ENCODE measurements at places on chromosomes 13 and 19. TPM values are rescaled to one million over a fixed set of nuclear protein-coding genes. Genes with fewer than 3 reads are reported as not detected.
A peak's percentile ranks its signal among the peaks of the same experiment; 100 is the strongest.

The CD70 gene
- total RNA-seq, result not detected

The TEAD2 gene
- total RNA-seq, result 17.8 TPM

The RINL gene
- 3.8 TPM for total RNA-seq

The PRR36 gene
- total RNA-seq, result not detected

The NXNL1 gene
- not detected for total RNA-seq

The RNASEH2B gene
- 43.2 TPM for total RNA-seq

The KLK7 gene
- total RNA-seq, result not detected

The GRIN2D gene
- 0.37 TPM for total RNA-seq

DNA sequence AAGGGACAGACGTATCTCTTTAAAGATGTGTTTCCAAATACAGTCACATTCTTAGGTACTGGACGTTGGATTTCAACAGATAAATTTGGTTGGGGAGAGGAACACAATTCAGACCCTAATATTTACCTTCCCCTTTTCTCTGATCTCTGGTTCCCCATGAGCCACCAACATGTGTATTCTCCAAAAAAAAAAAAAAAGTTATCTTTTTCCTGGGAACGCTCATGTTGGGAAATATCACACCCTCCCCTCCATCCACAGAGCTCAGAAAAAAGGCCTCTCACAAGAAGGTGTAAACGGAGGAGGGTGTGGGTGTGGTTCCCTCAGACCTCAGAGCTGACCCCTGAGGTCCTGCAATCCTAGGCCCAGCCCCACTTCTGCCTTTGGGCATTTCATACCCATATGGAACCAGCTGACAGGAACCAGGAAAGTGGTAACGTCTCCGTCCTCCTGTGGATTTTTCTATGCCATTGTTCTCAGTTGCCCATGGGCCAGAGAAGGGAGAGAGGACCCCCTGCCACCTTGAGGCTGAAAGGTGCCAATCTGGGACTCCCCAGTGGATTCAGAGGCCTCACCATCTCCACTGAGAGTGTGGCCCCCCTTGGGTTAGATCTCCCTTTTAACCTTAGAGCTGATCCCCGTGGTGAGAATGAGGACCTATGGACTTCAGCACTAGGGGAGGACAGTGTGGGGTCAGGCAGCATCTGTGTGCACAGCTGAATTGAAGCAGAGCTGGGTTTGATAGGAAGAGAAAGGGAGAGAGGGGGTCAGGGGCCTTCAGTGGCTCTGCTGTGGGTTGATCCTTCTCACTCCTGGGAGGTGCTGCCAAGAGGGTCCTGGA lies 8.4 kb upstream of the SIGLEC12 start:
- DNase-seq, result no peak

GRCh38 chr19:1417681-1418495 lies 10.5 kb downstream of the DAZAP1 start:
- DNase-seq, result peak; percentile 59

- DNase-seq, result no peak
Observed at GRCh38 chr19:39971380-39972035, 543 bp downstream of the PSMC4 start.

GRCh38 chr13:93558637-93559036 lies 332.0 kb downstream of the GPC6 start:
- DNase-seq, result no peak

- no peak for DNase-seq
Observed at GRCh38 chr13:24253520-24254145, 55.7 kb upstream of the C1QTNF9 start.

DNA sequence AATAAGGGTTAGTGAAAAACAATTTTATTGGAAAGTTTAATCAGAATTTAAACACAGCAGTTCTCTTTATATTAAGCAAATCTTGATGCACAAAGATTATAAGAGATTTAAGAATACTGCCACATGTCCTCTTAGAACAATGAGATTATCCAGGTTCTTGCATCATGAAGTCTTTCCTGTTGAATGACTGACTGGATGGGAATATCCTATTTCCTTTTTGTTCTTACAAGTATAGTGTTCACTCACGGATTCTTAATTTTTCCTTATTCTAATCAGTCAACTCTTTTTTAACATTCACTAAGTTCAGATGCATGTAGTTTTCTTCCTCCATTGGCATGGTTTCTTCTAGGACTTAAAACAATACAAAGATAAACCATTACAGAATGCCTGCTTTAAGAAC lies 10.1 kb downstream of the URI1 start:
- DNase-seq, result no peak

DNA sequence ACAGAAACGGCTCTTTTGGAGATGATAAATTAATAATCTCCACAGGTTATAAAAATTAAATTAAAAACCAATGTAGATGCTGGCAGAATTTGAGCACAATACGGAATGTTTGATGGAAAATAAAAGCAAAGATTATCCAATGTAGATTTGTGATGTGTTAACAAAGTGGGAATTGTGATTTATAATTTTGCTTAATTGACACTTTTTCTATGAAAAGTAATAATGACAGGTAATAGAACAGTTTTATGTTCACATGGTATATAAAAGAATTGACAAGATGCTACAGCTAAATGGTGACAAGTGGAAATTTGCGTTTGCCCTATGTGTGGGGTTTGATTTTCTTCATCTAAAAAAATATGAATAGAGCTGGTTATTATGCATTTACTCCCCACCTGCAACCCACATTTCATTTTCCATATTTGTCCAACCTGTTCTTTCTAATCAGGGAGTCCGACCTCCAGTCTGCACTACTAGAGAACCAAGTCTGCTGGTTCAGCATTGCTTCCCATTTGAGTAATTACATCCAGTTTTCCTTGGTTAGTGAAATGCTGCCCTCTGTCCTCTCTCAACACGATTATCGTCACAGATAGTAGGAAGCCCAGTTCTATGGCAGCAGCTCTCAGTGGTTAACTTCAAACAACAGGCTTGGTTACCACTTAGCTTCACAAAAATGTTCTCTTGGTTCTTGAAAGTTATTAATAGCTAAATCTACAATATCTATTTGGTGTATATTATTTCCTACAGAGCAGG lies 61.4 kb upstream of the SLITRK1 start:
- DNase-seq, result no peak

DNA sequence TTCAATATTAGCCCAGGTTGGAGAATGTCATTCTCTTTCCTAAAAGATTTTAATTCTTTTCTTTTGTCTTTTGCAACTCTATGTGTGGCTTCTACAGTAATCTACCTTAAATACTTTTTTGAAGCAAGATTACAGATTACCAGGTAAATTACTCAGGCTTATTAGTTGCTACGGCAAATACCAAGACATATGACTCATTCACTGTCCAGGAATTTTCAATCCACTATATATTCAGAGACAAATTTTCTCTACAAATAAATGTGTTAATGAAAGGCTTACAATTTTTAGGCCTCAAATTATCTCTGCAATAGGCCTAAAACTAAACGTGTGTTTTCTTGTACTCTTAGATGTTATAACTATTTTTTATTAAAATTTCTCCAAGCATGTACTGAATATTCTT lies 631.3 kb downstream of the DIAPH3 start:
- DNase-seq, result no peak

DNA sequence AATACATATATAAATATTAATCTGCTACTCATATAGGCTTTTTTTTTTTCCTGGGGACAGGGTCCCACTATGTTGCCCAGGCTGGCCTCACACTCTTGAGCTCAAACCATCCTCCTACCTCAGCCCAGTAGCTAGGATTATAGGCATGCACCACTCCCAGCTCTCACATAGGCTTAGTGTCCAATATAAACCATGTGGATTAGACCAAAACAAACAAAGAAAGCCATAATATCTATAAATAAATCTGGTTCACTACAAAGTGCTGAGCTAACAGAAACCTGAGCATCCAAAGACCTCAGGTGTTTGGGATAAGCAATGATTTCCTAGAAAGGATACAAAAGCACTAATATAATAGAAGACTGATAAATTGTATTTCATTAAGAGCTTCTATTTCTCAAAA lies 26.0 kb downstream of the TBC1D4 start:
- no peak for DNase-seq

DNA sequence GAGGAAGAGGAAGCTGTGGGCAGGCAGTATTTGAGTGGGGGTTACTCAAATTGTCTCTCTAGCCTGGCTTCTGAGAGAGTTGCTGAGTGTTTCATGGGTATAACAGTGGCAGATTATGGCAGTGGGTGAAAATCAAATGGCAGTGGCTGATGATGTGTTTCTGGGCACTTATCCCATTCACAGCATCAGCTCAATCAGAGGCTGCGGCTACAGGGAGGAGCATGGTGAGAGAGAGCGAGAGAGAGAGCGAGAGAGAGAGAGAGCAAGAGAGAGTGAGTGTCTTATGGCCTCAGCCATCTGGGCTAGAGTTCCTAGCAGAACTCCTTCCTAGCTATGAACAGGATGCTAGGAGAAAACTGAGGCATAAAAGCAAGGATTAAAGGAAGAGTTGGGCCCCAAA lies 178.9 kb downstream of the OLFM4 start:
- no peak for DNase-seq

GRCh38 chr13:50593207-50593606 lies 250.3 kb downstream of the DLEU7 start:
- DNase-seq, result no peak

GRCh38 chr13:60227158-60227557 lies 63.4 kb upstream of the DIAPH3 start:
- no peak for DNase-seq

DNA sequence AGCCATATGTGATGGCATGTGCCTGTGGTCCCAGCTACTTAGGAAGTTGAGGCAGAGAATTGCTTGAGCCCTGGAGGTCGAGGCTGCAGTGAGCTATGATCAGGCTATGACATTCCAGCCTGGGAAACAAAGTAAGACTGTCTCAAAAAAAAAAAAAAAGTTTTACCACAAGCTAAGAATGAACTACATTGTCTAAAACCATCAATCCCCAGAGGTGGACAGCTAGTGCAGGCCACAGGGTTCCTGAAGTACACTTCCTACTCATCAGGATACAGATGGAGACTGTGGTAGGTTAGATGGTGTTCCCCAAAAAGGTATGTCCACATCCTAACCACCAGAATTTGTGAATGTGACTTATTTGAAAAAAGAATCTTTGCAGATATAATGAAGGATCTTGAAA lies 63.5 kb upstream of the DOCK9 start:
- no peak for DNase-seq

- no peak for DNase-seq
Observed at GRCh38 chr13:65966991-65967451, 1263.1 kb downstream of the PCDH9 start.

GRCh38 chr19:33416307-33417215 lies 43.1 kb downstream of the CEBPG start:
- peak; percentile 84 for DNase-seq

- DNase-seq, result no peak
Observed at GRCh38 chr13:111359930-111360329, 39.5 kb downstream of the TEX29 start.

GRCh38 chr13:51539887-51540286 lies 44.4 kb upstream of the WDFY2 start:
- no peak for DNase-seq

- no peak for DNase-seq
Observed at GRCh38 chr13:21475115-21475514, 16.0 kb upstream of the ZDHHC20 start.

GRCh38 chr19:18421371-18421959 lies 2.3 kb downstream of the SSBP4 start:
- no peak for DNase-seq

DNA sequence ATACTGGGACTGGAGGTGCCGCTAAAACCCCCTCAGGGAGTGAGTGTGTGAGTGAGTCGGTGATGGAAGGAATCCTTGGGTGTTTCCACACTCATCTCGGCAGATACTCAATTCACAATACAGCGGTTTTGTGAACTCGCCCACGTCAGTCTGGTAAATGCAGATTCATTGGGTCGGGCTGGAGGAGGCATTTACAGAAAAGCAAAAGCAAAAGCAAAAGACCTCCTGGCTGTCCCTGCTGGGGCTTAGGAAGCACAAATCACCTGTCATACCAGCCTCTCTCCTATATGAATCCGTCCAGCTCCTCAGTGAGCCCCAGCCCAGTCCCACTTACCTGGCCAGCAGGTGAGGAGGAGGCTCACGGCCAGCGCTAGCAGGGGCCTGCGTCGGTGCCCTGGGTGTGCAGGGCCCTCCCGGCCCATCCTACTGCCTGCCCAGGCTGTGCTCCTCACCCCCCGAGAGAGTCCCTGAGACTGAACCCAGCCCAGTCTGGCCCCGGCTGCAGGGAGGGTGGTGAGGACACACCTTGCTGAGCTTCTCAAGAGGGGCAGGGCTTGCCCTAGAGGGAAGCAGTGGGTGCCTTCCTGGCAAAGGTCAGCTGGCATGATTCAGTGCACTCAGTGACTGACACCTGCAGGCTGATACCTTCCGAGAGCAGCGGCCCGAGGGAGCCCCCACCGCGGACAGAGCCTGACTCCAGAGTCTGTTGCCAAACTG lies at the start of gene MUC16:
Gene MUC16, minus strand, starts transcription at position 475 of the 717 bp plus-strand sequence.
- DNase-seq, result peak; percentile 6

DNA sequence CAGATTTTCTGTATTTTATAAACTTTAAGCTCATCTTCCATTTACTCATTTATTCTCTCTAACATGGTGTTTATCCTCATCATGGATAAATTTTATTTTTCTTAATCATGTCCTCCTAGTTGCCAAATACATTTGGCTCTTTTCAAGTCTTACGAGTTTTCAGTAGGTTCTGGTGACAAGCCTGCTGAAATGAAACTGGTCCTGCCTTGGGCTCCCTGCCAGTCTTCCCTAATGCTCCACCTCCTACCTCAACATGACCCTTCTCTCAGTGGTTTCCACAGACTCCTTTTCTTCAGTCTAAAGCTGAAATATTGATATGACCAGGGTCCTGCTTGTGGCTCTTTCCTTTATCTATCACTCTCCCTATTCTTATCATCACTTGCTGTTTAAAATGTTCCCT lies 81.2 kb downstream of the TRPC4 start:
- peak; percentile 4 for DNase-seq

DNA sequence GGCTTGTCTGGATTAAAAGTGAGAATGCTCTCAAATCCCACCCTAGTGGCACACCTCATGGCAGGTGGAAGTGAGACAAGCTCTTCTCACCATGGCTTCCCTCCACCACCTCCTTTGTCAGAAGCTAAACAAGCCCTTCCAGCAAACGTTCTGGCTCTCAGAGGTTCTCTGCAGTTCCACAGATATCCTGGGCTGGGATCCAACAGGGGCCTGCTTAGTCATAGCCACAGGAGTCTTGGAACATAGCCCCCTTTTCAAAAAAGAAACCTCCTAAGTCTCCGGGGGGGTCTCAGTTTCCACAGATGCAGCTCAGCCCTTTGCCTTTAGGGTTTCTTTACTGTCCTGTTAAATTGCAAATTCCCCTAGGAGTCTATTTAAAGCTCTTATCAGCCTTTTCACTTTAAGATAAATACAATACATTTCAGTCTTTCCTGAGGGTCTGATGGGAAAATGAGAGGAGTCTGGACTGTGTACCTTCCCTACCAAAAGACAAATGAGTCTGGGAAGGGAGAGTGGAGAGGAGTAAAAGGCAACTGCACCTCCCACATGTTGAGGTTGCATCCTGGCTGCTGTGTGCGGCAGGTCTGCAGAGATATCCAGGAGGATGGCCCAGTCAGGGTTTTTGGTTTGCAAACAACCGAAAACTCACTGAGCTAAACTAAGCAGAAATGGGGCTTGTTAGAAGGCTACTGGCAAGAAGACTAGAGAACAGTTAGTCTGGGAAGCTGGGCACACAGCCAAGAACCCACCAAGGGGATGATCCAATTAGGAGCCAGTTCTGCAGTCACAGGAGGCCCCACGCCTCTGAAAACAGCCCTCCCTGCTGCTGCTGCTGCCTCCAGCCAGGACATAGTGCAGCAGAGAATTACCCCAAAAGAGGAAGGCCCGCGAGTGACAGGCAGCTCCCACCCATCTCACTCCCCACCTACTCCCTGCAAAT lies 41.4 kb upstream of the SERP2 start:
- peak; percentile 87 for DNase-seq
